ENCODE measurements at places on chromosomes 13 and 19. TPM values are rescaled to one million over a fixed set of nuclear protein-coding genes. Genes with fewer than 3 reads are reported as not detected.

- no peak overlapping the region for H3K4me3 ChIP-seq
- H3K27ac ChIP-seq: no peak overlapping the region
- DNase-seq: no peak
These were observed 9.0 kb downstream of the FPR3 start for GRCh38 chr19:51803967-51804366.

The ZNF626 gene
- 40.0 TPM for total RNA-seq

The IGSF23 gene
- not detected for total RNA-seq

GRCh38 chr19:55092423-55093318 lies 17.0 kb downstream of the EPS8L1 start:
- no peak overlapping the region for H3K27ac ChIP-seq
- no peak overlapping the region for H3K4me3 ChIP-seq
- H3K27me3 ChIP-seq: no peaks in the 10 kb centered on the region
- H3K4me1 ChIP-seq: no peaks in the 10 kb centered on the region
- peaks cover 6% of the 10 kb centered on the region for H3K36me3 ChIP-seq

The NAPSA gene
- total RNA-seq: 1.6 TPM

GRCh38 chr13:113342820-113343691 lies 20.9 kb downstream of the GRTP1 start:
- no peak overlapping the region for H3K4me3 ChIP-seq
- no peaks in the 10 kb centered on the region for H3K27me3 ChIP-seq
- no peak overlapping the region for H3K27ac ChIP-seq
- DNase-seq: no peak
- no peaks in the 10 kb centered on the region for H3K4me1 ChIP-seq

GRCh38 chr13:39417131-39417530 lies 185.9 kb downstream of the LHFPL6 start:
- no peak overlapping the region for H3K4me3 ChIP-seq
- H3K36me3 ChIP-seq: no peaks in the 10 kb centered on the region
- peaks cover 3% of the 10 kb centered on the region for H3K4me1 ChIP-seq
- no peak for DNase-seq

DNA sequence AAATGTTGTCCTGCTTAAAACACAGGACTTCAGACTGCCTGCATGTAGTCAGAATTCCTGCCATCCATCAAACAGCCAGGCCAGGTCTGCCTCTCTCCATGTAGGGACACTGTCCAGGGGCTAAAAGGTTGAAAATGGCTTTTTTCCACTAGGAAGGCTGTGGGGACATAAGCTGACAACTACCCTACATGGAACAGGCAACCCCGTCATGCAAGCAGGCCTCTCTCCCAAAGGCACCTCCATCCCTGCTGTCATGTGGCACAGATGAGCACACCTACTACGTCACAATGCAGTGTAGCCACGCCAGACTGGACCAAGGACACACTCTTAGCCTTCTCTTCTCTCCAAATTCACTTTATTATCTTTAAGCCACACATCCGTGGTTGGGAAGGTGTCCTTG lies 40.8 kb downstream of the LATS2 start:
- no peak for DNase-seq
- no peaks in the 10 kb centered on the region for H3K36me3 ChIP-seq
- no peak overlapping the region for H3K4me3 ChIP-seq
- peak overlapping the region; percentile 35 for H3K27ac ChIP-seq
- H3K27me3 ChIP-seq: no peaks in the 10 kb centered on the region

DNA sequence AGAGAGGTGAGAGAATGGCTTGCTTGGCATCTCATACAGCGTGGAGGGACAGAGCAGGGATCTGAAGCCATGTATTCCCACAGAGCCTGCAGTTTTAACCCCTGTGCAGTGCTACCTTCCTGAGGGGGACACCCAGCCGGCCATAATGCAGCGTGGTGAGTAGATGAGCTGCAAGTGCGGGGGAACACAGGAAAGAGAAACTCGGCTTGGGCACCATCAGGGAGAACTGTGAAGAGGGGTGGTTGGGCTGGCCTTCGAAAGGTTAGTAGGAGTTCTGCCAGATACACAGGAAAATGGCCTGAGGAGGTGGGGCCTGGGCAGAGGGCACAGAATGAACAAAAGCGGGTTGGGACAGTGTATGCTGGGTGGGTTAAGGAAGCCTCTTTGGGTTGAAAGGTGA lies 88.3 kb downstream of the SIPA1L3 start:
- no peaks in the 10 kb centered on the region for H3K36me3 ChIP-seq
- no peaks in the 10 kb centered on the region for H3K27me3 ChIP-seq
- H3K27ac ChIP-seq: no peak overlapping the region

- H3K4me3 ChIP-seq: no peak overlapping the region
- no peak overlapping the region for H3K27ac ChIP-seq
- DNase-seq: no peak
- H3K27me3 ChIP-seq: no peaks in the 10 kb centered on the region
- no peaks in the 10 kb centered on the region for H3K36me3 ChIP-seq
These were observed 4.7 kb downstream of the MEF2B start for GRCh38 chr19:19165396-19165795.

The LILRB5 gene
- 4.8 TPM for total RNA-seq

The IGFL4 gene
- not detected for total RNA-seq

- no peaks in the 10 kb centered on the region for H3K4me1 ChIP-seq
- H3K36me3 ChIP-seq: no peaks in the 10 kb centered on the region
- H3K27me3 ChIP-seq: no peaks in the 10 kb centered on the region
These were observed 20.2 kb upstream of the DGKH start for GRCh38 chr13:42028113-42028799.

GRCh38 chr19:12783849-12784393 lies 7.4 kb upstream of the JUNB start:
- peak overlapping the region; percentile 100 for H3K27ac ChIP-seq
- DNase-seq: peak; percentile 69
- peak overlapping the region; percentile 61 for H3K4me3 ChIP-seq
- peaks cover 16% of the 10 kb centered on the region for H3K4me1 ChIP-seq

DNA sequence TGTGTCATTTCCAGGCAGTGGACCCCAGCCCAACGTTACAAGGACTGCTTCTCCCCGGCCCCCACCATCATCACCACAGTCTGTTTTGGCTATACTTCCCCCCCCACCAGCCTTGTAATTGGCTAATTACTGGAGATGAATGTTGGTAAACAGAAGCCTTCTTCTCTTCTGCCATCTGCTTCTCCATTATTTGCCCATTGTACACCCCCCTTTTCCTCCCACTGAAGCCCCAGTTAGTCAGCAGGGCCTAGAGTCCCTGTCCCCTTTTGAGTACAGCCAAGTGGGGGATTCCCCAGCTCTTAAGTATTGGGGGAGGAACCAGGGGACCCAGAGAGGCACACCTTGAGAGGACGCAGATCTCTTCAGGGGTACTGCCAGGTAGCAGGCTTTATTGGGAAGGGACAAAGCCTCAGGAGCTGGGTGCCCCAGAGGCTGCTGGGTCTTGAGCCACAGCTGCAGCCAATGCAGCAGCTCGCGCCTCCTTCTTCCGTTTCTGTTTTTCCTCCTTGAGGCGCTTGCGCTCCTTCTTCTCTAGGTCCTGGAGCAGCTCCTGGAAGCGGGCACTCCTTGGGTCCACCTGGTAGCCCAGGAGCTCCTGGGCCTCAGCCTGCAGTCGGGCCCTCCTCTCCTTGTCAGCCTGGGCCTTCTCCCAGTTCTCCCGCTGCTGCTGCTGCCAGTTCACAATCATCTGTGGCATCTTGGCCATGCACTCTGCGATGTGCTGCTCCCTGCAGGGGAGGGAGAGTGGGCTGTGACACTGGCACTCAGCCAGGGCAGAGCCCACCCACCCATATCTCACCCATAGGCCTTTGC lies 3.0 kb downstream of the GADD45GIP1 start:
- H3K4me3 ChIP-seq: no peak overlapping the region
- H3K36me3 ChIP-seq: peaks cover 10% of the 10 kb centered on the region
- DNase-seq: no peak
- no peaks in the 10 kb centered on the region for H3K27me3 ChIP-seq

The TRAPPC5 gene
- total RNA-seq: 84.0 TPM

GRCh38 chr19:12513531-12514061 lies 29.0 kb upstream of the ZNF709 start:
- DNase-seq: no peak
- no peaks in the 10 kb centered on the region for H3K27me3 ChIP-seq
- no peak overlapping the region for H3K4me3 ChIP-seq
- H3K4me1 ChIP-seq: no peaks in the 10 kb centered on the region
- no peak overlapping the region for H3K27ac ChIP-seq

The SYNGR4 gene
- total RNA-seq: not detected

DNA sequence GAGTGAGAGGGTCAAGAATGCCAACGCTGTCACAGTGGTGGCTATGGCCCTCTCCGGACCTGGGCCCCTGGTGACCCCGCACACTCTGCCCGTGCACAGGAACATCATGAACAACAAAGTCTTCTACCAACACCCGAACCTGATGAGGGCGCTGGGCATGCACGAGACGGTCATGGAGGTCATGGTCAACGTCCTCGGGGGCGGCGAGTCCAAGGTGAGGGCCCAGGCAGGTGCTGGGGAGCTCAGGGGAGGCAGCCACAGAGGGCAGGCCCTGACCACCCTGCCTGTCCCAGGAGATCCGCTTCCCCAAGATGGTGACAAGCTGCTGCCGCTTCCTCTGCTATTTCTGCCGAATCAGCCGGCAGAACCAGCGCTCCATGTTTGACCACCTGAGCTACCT lies 62.6 kb downstream of the RYR1 start:
- H3K4me3 ChIP-seq: no peak overlapping the region
- DNase-seq: no peak
- no peak overlapping the region for H3K27ac ChIP-seq
- no peaks in the 10 kb centered on the region for H3K36me3 ChIP-seq
- H3K4me1 ChIP-seq: no peaks in the 10 kb centered on the region

GRCh38 chr13:48653472-48653939 lies at the start of gene CYSLTR2:
Gene CYSLTR2, plus strand, starts transcription at chr13:48653929. Its CDS starts 52,889 bp downstream, at chr13:48706818.
- no peak within 1 kb of the TSS for H3K27ac ChIP-seq
- no peak for DNase-seq
- no peaks in the 10 kb centered on the region for H3K36me3 ChIP-seq
- no peaks in the 10 kb centered on the region for H3K27me3 ChIP-seq
- H3K4me1 ChIP-seq: no peaks in the 10 kb centered on the region

- no peak overlapping the region for H3K27ac ChIP-seq
- DNase-seq: no peak
- H3K27me3 ChIP-seq: no peaks in the 10 kb centered on the region
- no peaks in the 10 kb centered on the region for H3K36me3 ChIP-seq
These were observed 478 bp downstream of the CLC start for GRCh38 chr19:39737351-39737750.

DNA sequence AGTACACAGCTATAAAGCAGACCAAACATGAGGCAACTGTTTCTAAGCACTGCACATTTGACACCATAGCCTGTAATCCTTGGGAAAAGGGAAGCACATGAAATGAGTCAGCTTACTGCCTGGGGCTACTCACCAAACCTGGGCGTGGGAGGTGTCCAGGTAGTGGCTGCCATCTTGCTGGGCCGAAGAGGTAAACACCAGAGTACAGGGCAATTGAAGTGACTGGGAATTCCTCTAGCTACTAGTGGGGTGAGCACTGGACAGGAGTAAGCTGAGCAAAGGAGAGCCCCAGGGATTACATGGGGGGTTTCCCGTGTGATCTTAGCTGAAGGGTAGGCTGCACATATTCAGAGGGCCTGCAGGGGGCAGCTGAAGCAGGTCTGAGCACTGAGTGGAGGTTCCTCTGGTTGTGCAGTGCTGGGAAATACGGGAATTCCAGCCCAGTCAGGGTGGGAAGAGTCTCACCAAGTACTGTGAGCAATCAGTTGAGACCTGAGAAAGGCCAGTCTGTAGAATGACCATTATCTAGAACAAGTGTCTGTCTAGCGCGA lies 140.5 kb downstream of the SLC7A1 start:
- H3K36me3 ChIP-seq: no peaks in the 10 kb centered on the region
- H3K4me3 ChIP-seq: no peak overlapping the region
- DNase-seq: peak; percentile 41

- no peaks in the 10 kb centered on the region for H3K4me1 ChIP-seq
- no peak overlapping the region for H3K4me3 ChIP-seq
- H3K27ac ChIP-seq: no peak overlapping the region
- no peaks in the 10 kb centered on the region for H3K27me3 ChIP-seq
- DNase-seq: no peak
These were observed 472.7 kb downstream of the DIAPH3 start for GRCh38 chr13:59690857-59691500.

The SLC44A2 gene
- total RNA-seq: 63.0 TPM

DNA sequence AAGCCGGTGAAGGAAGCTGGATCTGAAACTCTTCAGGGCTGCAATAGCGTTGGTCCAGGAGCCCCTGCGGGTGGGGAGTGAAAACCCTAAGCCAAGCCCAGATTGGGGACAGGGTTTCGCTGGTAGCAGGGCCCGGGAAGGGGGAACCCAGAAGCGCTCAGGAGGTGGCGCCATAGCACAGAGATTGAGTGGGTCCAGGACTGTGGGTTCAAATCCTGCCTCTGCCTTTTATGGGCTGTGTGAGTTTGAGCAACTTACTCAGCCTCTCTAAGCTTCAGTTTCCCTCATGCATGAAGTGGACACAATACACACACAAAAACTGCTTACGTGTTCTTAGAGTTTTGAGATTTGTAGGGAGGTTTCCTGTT lies 8.3 kb upstream of the SYCN start:
- H3K36me3 ChIP-seq: no peaks in the 10 kb centered on the region
- no peak overlapping the region for H3K27ac ChIP-seq
- no peak overlapping the region for H3K4me3 ChIP-seq
- no peak for DNase-seq
- no peaks in the 10 kb centered on the region for H3K27me3 ChIP-seq

DNA sequence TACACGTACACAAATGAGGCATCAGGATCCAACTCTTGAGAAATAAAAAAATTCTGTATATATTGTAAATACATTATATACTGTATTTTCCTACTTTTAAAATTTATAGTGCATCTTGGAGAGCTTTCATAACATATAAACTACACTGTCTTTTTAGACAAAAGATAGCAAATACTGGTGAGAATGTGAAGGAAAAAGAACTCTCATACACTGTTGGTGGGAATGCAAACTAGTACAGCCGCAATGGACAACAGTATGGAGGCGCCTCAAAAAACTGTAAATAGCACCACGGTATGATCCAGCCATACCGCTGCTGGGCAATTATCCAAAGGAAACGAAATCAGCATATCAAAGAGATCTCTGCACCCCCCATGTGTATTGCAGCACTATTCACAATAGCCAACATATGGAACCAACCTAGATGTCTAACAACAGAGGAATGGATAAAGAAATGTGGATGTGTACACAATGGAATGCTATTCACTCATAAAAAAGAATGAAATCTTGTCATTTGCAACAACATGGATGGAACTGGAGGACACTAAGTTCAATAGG lies 292.4 kb downstream of the EFNB2 start:
- no peak for DNase-seq
- no peaks in the 10 kb centered on the region for H3K27me3 ChIP-seq
- no peaks in the 10 kb centered on the region for H3K36me3 ChIP-seq
- H3K4me1 ChIP-seq: no peaks in the 10 kb centered on the region
- no peak overlapping the region for H3K4me3 ChIP-seq
- H3K27ac ChIP-seq: no peak overlapping the region

Measured in breast epithelium (tissue), 4 donors.